ENCODE measurements at places on chromosomes 13 and 19.
A peak's percentile ranks its signal among the peaks of the same experiment; 100 is the strongest.

- no peak for DNase-seq
Measured at GRCh38 chr13:87884884-87885283, 213.7 kb downstream of the SLITRK5 start.

DNA sequence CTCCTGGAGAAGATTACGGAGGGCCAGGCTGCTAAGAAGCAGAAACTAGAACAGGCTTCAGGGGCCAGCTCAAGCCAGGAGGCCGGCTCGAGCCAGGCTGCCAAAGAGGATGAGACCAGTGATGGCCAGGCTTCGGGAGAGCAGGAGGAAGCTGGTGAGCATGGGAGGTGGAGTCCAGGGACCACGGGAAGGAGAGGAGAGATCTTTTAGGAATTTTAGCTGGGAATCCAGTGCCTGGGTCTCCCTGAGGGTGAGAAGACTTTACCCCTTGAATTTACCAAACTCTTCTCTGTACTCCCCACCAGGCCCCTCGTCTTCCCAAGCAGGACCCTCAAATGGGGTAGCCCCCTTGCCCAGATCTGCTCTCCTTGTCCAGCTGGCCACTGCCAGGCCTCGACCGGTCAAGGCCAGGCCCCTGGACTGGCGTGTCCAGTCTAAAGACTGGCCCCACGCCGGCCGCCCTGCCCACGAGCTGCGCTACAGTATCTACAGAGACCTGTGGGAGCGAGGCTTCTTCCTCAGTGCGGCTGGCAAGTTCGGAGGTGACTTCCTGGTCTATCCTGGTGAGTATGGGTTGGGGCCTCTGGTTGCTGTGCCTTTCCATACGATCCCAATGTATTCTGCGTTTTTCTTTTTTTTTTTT lies 824 bp downstream of the TSEN34 start:
- no peak for DNase-seq

DNA sequence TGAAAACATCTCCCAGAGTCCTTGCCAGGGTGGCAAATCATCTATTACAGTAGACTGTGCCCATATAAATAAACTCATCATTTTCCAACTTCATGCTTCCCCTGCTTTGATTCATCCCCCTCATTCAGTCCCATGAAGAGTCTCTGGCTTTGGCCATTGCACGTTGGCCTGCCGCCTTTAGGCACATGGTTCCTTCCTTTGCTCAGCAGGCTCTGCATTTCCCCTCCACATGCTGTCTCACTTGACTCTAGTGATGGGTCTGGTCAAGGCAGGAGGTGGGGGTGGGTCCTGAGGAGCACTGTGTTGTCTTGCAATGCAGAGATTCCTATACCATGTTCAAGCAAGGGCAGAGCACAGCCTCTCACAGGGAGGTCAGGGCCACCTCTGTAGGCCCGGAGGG lies 48.8 kb upstream of the ARGLU1 start:
- DNase-seq, result no peak

- peak; percentile 75 for DNase-seq
Measured at GRCh38 chr13:42354241-42355091, 82.5 kb downstream of the AKAP11 start.

DNA sequence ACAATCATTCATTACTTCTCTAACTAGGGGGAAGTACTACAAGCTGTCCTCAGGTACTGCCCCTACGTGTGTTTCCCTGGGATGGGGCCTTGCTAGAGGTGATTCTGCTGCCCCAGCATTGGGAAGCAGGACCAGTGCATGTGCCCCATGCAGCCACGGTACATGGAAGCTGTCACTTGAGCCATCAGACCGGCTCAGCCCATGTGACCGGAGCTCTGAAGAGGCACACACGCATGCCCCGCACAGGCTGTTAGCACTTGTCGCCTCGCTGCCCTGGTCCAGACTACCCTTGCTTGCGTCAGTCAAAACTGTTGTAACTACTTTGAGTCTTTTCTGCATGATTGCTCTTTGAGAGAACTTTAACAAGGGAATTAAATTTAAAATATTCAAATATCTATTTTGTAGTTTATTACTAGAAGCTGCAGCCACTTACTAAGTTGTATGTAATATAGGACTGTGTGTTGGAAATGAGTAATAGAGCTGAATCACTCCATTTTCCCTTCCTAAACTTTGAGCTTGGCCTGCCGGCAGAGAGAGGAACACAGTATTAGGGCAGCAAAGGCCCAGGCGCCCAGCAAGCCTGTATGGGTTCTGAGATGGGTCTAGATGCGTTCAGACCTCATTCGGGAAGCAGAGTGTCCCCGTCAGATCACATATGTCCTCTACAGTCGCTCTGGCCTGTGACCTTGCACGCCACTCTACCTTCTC lies 42.2 kb downstream of the DHRS12 start:
- DNase-seq, result no peak

DNA sequence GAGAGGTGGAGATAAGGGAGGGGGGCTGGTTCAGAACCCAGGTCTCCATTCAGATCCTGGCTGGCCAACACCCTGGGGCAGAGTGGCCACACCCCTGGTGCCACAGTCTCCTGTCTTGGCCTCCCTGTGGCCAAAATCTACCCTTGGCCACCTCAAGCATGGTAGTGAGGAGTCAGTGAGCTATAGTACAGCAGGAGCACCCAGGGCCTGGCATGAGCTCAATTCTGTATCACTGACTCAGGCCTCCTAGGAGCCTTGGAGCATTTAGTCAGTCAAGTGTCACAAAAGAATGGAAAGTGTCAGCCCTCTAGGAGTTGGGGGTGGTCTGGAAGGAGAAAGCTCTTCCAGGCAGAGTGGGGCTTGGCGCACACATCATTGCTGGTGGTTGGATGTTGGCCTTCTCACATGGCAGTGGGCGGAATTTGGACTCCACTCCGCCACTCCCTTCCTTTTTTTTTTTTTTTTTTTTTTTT lies 6.6 kb upstream of the CD79A start:
- DNase-seq, result peak; percentile 46

DNA sequence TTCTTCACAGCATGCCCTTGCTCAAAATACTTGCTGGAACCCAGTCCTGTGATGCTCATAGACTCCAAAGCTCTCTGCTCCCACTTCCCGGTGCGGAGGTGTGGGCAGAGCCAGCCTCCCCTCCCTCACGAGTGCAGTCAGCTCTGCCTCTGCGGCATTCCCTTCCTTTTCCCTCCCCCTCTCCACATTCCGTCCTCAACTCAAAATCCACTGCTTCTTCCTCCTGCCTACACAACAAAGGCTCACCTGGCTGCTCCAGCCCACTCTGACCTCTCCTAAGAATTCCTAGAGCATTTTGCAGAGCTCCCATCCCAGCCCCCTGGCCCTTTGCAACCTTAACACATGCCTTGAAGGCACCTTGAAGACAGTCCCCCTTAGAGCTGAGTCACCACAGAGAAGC lies 527.9 kb downstream of the MYO16 start:
- DNase-seq, result no peak

DNA sequence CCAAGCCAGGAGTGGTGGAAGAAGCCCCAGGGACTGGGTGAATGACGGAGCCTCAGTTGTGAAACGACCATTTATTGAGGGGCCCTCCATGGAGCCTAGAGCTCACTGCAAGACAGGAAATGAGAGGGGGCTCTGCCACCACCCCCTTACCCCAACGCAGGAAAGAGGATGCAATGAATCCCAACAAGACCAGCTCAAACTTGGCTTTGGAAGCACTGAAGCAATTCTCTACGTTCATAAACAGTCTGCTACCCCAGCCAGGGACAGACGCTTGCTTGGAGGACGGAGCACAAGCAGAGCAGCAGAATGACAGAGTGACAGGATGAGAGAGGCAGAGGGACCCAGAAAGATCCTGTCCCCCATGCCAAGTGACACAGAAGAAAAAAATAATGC lies 1.0 kb downstream of the PRKACA start:
- DNase-seq, result no peak

DNA sequence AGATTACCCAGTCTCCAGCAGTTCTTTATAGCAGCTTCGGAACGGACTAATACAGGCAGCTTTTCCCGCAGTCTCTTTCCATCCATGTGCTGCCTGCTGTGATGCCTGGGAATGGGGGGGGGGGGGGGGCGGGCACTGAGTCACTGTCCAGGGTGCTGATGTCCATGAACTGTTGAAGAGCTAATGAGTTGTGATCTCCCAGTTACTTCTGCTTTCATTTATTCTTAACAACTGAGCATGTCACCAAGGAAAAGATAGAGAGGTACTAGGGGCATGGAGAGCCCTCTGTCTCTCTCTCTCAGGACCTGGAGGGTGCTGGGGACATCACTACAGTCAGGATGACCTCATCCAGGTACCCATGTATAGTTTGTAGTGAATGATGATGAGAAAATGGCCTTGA lies 20.3 kb upstream of the CEACAM1 start:
- DNase-seq, result no peak

DNA sequence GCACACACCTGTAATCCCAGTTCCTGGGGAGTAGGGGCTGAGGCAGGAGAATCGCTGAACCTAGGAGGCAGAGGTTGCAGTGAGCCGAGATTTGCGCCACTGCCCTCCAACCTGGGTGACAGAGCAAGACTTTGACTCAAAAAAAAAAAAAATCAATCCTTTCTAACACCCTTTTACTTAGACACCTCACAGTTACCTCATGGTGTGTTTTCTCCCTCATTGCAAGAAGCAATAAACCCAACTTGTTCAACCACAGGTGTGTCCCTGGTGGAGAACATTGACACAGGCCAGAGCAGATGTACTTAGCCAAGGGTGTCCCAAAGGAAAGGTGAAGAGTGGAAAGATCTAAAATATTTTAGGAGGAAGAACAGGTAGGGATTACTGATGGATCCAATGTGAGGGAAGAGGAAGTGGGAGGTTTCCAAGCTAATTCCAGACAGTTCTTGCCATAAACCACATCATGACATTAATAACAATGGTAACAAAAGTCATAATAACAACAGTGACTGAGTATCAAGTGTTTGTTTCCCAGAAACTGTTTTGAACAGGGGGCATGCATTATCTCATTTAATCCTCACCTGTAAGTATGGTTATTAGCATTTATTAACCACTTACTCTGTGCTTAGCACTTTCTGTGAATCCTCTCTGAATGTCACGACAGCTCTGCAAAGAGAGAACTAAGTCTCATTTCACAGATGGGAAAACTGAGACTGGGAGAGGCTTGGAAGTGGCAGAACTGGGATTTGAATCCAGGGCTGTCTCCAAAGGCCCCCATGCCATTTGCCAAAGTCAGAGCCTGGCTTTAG lies 3.1 kb upstream of the LYPD3 start:
- DNase-seq, result no peak

DNA sequence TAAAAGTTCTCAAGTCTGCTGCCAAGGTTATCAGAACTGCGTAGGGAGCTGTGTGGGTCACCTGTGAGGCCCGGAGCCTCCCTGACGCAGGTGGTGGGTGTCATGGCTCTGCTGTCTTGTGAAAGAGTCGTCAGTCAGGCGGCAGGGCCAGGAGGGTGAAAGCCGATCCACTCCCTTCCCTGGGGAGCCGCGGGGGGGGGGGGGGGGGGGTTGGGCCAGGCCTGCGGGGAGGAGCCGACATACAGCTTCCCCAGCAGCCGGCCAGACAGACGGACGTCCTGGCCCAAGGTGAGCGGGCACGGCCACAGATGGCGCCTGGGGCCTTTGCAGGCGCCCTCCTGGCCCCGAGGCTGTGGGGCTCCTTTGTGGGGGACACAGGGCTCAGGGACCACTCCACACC lies 12.4 kb downstream of the SBNO2 start:
- no peak for DNase-seq

GRCh38 chr13:98172590-98173422 lies 4.3 kb downstream of the RNF113B start:
- DNase-seq, result no peak

DNA sequence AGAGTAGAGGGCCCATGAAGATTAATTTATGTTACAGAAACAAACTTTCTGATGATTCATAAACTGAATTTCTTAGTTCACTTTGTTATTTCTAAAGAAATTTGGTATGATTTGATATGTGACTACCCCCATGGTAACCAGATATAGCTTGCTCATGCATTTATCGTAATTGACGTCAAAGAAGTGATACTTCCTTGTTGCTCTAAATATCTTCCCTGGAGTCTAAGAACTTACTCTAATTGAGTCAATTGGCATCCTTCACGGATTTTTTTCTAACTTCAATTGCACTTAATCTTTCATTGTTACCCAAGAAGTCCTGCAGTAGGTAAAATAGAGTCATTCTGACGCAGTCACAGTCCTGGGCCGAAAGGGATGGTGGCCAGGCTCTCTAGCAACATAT lies 240.9 kb downstream of the GPC5 start:
- DNase-seq, result no peak

DNA sequence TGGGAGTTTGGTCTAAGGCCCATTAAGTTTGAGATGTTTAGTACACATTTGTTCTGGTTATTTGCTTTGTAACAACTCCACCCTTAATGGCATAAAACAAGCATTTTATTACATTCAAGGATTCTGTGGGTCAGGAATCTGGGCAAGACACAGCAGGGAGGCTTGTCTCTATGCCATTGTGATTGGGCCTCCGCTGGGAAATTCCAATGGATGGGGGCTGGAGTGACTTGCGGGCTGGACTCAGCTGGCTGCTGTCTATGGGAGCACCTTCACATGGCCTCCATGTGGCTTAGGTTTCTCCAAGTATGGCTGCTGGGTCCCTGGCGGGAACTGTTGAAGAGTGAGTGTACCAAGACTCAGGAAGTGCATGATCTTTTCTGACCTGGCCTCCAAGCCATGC lies 159.0 kb downstream of the PAN3 start:
- DNase-seq, result no peak

DNA sequence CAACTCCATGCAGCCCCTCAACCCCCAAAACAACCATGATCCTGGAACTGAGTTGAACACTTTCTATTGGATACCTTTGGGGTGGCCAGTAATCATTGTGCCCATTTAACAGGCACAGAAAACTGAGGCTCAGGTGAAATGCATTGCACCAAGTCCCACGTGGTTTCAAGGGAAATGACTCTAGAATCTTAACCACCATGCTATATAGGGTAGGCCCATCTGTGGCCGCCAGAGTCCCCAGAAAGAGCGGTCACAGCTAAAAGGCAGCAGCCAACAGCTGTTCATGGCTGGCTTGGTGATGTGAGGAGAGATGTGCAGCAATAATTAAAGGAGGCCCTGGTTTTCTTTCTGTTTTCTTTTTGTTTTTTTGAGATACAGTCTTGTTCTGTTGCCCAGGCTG lies 2.6 kb downstream of the CNN1 start:
- DNase-seq, result no peak

DNA sequence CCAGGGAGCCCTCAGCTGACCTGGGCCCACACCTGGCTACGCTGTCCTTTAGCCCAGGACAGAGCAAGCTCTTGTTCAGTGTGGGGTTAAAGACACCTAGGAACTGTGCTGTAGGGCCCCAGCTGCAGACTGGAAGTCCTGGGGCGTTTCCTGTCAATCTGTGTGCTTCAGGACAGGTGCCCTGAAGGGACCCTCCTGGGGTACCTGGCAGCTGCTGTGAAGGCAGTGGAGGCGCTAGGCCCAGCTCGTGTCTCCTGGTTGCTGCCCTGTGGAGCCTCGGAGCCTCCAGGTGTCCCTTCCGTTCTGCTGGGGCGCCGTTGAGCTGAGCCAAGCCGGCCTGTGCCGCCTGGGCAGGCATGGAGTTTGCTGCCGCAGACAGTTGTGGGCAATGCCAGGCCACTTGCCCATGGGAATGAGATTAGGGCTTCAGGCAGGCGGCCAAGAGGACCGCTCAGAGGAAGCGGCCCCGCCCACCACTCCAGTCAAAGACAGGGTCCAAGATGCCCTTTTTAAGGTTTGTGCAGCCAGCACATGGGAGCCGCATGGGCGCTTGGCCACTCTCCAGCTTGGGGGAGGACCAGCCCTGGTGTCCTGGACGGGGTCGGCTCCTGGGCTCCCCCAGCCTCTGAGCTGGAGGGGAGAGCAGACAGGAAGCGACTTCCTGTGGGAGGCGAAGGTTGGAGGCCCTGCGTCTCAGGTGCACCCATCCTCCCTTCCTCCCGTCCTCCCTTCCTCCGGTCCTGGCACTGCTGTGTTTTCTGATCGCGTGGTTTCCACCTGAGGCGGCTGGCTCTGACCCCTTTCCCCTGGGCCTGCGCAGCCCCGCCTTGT lies 4.0 kb downstream of the PTBP1 start:
- no peak for DNase-seq

- no peak for DNase-seq
Measured at GRCh38 chr19:48703316-48703715, 7.5 kb downstream of the FUT2 start.
